ENCODE measurements at places on chromosomes 12 and 14. TPM values are rescaled to one million over a fixed set of nuclear protein-coding genes. Genes with fewer than 3 reads are reported as not detected.

GRCh38 chr12:78324234-78324633 is 493.5 kb downstream of the NAV3 start:
- no peak for DNase-seq

GRCh38 chr12:46832130-46832704 is 6.4 kb upstream of the SLC38A4 start:
- no peak for DNase-seq

DNA sequence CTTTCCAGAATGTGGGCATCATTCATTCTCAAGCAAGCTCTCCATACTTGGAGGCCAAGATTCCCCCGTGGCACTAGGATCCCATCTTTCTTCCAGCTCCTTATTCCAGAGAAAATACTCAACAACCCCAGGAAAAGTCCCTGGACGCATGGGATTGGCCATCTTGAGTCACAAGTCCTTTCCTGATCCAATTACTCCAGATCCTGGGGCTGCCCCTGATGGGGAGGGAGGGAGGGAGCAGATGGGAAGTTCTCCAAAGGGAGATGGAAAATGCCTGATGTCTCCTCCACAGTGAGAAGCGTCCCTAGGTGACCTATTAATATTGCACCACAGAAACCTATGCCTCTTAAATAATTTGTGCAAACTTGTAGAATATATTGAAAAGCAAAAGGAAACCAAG is 12.4 kb upstream of the KCNK13 start:
- DNase-seq = no peak

GRCh38 chr14:61281186-61281947 is at the start of gene TMEM30B:
TMEM30B (minus strand) TSS chr14:61281338; CDS start chr14:61281147, 191 bp downstream.
- DNase-seq = no peak

GRCh38 chr14:104792101-104792884 is 3.3 kb downstream of the AKT1 start:
- DNase-seq = no peak

GRCh38 chr14:68986926-68987652 is 8.0 kb upstream of the ACTN1 start:
- DNase-seq = no peak

- no peak for DNase-seq
Observed at GRCh38 chr12:6768990-6769389, 2.8 kb downstream of the PTMS start.

DNA sequence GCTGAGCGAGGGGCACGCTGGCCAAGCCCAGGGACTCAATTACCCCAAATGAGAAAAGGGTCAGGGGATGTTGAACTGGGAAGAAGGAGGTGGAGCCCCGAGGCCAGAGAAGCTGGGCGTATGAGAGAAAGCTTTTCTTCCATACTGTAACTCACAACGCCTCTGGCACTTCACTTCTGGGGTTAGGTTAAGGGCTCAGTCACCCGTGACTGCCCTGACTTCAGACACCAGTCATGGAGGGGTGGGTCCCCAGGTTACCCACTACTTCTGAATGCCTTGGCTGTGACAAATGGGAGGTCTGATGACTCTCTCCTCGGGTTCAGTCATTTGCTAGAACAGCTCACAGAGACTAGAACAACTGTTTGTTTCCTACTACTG is 5.5 kb upstream of the GPR132 start:
- no peak for DNase-seq

DNA sequence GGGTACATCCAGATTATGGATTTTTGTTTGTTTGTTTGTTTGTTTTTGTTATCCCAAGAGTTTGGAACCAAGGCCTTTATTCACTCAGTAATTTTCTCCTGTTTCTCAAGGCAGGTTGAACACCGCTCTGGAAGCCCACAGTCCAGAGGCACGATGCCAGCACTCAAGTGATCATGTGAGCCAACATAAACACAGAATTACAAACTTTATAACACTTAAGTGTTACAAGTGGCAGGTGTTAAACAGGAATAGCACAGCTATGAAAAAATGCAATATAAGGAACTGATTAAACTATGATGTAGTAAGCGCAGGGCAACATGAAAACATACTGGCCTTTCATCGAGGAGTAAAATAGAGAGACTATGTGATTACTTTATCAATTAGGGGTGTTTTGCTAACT is 1885.8 kb upstream of the SEL1L start:
- no peak for DNase-seq

DNA sequence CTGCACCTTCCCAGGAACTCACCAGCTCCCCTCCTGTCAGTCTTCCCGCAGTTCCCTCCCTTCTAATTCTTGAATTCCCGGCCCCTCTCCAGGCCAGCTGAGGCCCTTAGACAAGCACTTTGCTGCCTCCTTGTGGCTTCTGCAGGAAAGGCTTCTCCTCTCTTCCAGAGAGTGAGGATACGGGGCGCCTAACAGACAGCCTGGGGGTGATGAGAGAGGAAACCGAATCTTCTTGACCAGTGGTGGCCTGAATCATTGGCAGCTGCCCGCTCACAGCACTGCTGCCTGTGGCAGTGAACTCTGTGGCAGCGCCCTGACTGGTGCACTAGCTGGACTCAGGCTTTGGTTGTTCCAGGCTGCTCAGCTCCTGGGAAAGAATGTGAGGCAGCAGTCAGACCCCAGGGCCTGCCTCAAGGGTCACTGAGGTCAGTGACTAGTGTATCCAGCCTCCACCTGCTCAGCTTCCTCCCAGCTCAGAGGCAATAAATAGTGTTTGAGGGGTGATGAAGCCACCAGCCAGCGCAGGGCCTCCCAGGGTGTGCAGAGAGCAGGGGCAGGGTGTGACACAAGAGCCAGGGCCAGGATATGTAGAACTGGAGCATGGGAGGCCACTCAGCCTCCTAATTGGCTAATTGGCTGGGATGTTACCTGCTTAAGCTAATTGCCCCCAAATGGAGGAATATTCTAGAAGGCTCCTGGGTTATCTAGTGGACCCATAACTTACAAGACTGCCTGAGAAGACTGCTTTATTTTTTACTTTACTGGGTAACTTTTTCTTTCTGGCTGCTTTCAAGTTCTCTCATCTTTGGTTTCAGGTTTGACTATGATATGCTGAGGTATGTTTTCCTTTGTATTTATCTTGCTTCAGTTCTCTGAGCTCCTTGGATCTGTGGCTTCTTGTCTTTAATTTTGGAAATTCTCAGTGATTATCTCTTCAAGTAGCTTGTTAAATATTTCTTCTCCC is 12.9 kb upstream of the MCRS1 start:
- peak; percentile 71 for DNase-seq

FOXG1 gene
- not detected for total RNA-seq
